ENCODE measurements at places on chromosomes 11 and 22.

GRCh38 chr22:41557401-41558240, 3.2 kb upstream of the CSDC2 start:
- peaks cover 40% of the 10 kb centered on the region for H3K27me3 ChIP-seq
- H3K4me1 ChIP-seq: no peaks in the 10 kb centered on the region
- DNase-seq: peak; percentile 21
- H3K27ac ChIP-seq: no peak overlapping the region

DNA sequence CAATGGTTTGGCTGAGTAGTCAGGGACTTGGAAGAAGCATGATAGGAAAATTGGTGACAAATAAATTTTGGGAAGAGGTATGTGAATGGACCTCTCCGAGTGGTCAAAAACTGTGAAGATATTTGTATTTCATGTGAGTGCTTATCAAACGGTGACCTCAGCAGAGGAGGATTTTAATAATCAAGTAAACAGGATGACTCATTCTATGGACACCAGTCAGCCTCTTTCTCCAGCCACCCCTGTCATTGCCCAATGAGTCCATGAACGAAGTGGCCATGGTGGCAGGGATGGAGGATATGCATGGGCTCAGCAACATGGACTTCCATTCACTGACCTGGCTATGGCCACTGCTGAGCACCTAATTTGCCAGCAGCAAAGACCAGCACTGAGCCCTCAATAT, 21.2 kb downstream of the MS4A4E start:
- no peak for DNase-seq
- no peak overlapping the region for H3K4me3 ChIP-seq
- peaks cover 6% of the 10 kb centered on the region for H3K27me3 ChIP-seq
- no peak overlapping the region for H3K27ac ChIP-seq

DNA sequence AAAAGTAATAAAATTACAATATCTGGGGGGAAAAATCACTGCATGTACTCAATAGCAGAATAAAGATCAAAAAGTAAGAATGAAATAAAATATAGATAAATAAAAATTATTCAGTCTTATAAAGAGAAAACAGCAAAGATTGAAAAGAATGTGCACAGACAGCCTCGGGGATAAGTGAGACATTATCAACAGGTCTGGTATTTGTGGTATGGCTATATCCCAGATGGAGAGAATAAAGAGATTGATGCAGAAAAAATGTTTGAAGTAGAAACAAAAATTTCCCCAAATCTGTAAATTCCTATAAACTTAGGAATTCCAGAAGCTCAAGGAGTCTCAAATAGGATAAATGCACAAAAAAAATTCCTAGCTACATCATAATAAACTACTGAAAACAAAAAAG, 74.5 kb upstream of the LUZP2 start:
- H3K36me3 ChIP-seq: no peaks in the 10 kb centered on the region
- no peaks in the 10 kb centered on the region for H3K27me3 ChIP-seq
- no peak overlapping the region for H3K4me3 ChIP-seq
- no peak overlapping the region for H3K27ac ChIP-seq

GRCh38 chr22:19448076-19448607, 631 bp upstream of the C22orf39 start:
- H3K36me3 ChIP-seq: peaks cover 10% of the 10 kb centered on the region
- H3K4me1 ChIP-seq: peaks cover 55% of the 10 kb centered on the region
- peak overlapping the region; percentile 97 for H3K4me3 ChIP-seq
- no peaks in the 10 kb centered on the region for H3K27me3 ChIP-seq
- DNase-seq: peak; percentile 18
- H3K27ac ChIP-seq: peak overlapping the region; percentile 90

DNA sequence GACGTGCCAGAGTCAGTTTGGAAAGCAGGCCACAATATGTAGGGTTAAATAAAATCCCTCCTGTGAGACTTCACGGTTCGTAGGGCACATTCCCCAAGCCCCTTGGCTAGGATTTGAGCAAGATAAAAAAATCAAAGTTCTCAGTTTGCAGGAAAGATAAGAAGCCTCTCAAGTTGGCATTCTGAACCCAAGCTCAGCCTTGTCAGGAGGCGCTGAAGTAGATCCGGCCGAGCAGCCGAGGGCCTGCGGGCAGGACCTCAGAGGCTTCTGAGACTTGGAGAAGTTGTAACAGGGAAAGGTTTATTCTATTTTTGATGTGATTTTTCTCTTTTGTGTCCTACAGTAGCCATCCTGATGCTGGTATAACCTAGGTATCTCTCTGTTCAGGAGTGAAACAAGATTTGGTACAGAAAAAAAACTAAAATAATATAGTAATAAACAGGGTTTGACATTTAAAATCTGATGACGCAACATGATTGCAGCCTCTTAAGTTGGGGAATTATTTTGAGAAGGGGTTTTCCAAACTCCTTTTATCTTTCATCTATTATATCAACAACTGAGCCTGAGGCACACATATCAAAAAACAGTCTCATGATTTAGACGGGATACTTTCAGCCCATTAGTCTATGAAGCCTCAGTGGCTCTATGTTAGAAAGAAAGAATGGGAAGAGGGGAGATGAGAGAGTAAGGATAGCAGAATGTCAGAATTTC, 10.1 kb downstream of the PATE2 start:
- no peak for DNase-seq
- no peaks in the 10 kb centered on the region for H3K36me3 ChIP-seq
- H3K27ac ChIP-seq: no peak overlapping the region
- peaks cover 34% of the 10 kb centered on the region for H3K27me3 ChIP-seq
- H3K4me3 ChIP-seq: no peak overlapping the region
